ENCODE measurements at places on chromosomes 7 and 10.

GRCh38 chr7:610531-611280, 91.1 kb upstream of the PDGFA start:
- DNase-seq = peak; percentile 19

- DNase-seq = no peak
Observed at GRCh38 chr7:113142385-113143119, 24.2 kb upstream of the SMIM30 start.

- DNase-seq = peak; percentile 69
Observed at GRCh38 chr7:27459021-27459730, 203.5 kb downstream of the HIBADH start.

DNA sequence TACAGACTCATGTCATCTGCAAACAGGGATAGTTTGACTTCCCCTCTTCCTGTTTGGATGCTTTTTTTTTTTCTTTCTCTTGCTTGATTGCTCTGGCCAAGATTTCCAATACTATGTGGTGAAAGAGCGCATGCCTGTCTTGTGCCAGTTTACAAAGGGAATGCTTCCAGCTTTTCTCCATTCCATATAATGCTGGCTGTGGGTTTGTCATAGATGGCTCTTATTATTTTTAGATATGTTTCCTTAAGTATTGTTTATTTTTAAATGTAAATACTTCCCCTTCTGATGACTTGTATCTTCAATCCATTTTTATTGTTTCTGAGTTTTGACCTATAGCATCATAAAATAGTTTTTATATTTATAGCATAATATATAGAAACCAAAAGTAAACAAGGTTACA, 17.9 kb downstream of the FAM237B start:
- no peak for DNase-seq

- peak; percentile 61 for DNase-seq
Observed at GRCh38 chr7:34156336-34156735, 251.0 kb downstream of the BMPER start.

DNA sequence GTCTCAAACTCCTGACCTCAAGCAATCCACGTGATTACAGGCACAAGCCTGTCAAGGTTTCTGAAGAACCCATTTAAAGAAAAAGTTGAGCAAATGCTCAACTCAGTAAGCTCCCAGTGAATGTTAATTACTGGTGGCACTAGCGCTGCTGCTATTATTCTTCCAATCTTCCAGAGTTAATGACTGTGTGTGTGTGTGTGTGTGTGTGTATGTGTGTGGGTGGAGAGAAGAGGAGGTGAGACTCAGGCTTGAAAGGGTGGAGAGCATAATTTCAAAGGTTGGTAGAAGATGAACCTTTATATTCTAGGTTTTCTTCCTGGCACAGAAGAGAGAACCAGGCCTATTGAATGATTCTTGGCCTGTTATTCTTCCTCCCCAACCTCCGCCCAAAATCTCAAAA, 11.6 kb upstream of the NPVF start:
- no peak for DNase-seq

DNA sequence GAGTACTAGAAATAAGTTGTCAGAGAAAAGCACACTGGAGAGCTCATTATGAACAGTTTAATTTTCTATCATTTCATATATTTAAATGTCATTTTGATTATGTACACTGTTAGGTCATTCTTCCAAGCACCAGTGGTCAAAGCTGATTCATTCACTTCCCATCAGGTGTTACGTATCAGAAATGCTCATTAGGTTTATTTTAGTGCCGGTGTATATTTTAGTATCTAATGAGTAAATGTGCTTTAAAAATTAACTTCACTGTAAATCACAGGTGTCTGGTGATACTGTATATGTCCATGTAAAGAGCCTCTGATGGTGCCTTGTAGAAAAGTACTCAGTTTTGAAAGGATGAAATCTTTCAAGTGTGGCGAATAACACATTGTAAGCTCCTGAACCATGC, 3.5 kb downstream of the DMTF1 start:
- peak; percentile 15 for DNase-seq

DNA sequence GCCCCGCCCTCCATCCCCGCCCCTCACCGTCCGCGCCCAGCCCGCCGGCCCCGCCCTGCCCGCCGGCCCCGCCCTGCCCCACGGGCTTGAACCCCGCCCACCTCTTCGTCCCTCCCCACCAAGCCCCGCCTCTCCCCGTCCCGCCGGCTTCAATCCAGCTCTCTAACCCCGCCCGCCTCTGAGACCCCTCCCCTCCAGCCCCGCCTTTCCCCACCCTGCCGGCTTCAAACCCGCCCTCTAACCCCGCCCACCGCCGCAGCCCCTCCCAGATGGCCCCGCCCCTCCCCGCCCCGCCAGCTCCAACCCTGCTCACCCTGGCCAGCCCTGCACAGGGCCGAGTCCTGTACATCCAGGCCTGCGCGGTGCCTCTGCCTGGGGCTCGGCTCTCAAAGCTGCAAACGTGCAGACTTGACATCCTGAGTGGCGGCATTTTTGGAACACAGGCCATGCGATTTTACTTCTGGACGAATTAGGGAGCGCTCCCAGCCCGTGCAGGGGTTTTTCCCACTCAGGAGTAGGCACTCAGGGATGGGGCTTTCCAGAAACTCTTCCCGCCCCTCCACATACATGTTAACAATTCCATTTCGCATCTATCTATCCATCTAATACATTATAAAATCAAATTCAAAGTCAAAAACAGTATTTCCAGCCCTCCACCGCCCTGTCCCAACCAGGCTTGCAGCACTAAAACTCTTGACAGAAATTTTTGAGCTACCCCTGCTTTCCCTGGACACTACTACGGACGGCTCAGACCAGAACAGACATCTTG, 477 bp upstream of the NMT2 start:
- peak; percentile 92 for DNase-seq

DNA sequence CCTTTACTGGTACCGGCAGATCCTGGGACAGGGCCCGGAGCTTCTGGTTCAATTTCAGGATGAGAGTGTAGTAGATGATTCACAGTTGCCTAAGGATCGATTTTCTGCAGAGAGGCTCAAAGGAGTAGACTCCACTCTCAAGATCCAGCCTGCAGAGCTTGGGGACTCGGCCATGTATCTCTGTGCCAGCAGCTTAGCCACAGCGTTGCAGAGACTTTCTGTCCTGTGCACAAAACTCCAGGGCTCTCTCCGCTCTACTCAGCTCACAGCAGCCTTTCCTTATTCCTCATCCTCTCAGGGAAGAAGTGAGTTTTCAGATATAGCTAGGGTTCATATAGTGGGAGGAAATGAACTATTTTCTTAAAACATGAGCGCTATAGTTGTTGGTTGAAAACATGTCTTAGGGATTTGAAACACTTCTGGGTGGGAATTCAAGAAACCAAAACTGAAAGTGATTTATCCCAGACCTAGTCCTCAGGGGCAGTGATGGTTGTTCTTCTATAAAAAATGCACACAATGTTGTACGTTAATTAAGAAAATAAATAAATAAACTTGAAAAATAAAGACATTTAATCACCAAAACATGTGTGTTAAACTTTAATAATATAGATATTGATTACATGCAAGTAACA, 150.2 kb upstream of the PRSS58 start:
- DNase-seq = peak; percentile 30

DNA sequence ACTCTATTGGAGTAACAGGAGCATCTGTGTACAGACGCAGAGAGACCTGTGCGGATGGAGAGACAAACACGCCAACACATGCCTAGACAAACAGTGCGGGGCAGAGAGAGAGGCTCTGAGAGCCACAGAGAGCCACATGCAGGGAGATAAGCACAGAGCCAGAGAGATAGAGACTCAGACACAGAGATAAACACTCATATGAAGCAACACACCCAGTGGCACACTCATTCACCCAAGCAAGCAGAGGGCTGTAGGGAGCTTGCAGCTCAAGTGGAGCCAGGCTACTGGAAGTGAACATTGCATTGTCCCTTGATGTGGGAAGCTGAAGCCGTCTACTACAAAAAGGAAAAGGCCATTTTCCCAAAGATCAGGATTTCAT, 46.6 kb upstream of the PODXL start:
- DNase-seq = no peak

- no peak for DNase-seq
Observed at GRCh38 chr7:136911344-136911743, 42.9 kb downstream of the CHRM2 start.

DNA sequence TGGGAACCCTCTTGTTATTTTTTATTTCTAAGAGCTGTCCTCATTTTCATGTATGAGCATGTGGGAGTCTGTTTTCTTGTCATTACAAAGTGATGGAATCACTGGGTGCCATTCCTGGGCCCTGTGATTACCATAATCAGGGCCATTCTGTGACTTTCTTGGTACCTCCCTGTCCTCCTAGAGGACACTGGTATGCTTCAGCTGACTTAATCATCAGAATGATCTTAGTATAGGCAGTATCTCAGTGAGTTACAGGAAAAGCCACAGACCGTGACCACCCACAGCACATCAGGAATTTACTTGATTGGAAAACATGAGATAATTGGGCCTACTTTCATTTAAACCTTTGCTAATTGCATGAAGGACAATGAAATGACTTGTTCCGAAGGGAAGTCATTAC, 7.2 kb downstream of the NOM1 start:
- no peak for DNase-seq

DNA sequence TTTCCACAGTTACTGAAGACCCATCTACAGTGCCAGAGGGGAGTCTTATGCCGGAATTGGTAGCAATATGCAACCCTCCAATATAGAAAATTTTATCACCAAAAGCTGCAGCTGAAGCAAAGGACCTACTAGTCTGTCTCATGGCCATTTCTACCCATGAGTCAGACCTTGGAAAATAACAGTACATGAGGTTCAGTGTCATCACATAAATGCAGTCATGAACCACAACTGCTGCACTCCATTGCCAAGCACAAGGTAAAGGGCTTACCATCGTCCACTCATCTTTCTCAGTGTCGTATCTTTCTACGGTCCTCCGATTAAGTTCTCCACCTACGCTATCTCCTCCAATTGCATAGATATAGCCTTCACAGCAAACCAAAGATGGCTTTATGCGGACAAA, 21.8 kb downstream of the KBTBD2 start:
- peak; percentile 44 for DNase-seq

DNA sequence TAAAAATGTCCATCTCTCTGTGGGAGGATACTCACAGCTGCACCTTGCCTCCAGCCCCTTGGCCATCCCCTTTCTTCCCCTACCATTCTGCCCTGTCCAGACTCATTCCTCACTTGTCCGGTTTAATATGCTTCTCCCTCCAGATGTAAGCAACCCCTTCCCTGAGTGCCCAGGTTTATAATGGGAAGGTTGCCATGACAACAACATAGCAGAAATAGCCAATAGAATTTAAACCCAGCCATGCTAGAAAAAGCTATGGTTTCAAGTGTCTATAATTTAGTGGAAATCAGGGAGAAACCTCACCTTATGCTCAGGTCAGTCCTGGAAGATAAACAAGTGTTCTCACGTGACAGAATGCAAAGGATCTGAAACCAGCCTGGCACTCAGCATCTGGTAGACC, 196.0 kb upstream of the FZD8 start:
- DNase-seq = no peak

- DNase-seq = peak; percentile 19
Observed at GRCh38 chr10:87775766-87776165, 42.3 kb downstream of the ATAD1 start.

- no peak for DNase-seq
Observed at GRCh38 chr10:102505462-102506115, 1.8 kb downstream of the SUFU start.

DNA sequence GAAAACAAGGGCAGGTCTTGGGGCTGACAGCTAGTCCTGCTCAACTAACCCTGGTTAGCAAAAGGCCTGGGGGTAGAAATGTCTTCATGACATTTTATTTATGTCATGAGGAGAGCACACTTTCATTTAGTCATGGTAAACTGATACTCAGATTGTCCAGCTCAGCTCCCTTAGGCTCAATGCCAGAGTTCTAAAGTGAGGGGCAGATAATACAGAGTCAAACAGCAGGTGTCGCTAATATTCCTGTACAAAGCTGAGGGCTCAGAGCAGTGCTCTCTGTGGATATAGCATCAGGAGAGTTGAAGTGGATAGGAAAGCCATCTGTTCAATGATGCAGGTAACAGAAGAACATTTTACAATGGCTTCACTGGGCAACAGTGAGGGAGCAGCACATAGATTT, 26.8 kb upstream of the CALCR start:
- DNase-seq = peak; percentile 3

- DNase-seq = no peak
Observed at GRCh38 chr10:85922356-85923129, 444.1 kb downstream of the GRID1 start.

GRCh38 chr10:10803278-10803677, 214.4 kb upstream of the CELF2 start:
- peak; percentile 78 for DNase-seq

GRCh38 chr7:1924258-1924817, 254.3 kb downstream of the ELFN1 start:
- DNase-seq = peak; percentile 87

GRCh38 chr7:3998060-3998459, 684.0 kb upstream of the FOXK1 start:
- no peak for DNase-seq

DNA sequence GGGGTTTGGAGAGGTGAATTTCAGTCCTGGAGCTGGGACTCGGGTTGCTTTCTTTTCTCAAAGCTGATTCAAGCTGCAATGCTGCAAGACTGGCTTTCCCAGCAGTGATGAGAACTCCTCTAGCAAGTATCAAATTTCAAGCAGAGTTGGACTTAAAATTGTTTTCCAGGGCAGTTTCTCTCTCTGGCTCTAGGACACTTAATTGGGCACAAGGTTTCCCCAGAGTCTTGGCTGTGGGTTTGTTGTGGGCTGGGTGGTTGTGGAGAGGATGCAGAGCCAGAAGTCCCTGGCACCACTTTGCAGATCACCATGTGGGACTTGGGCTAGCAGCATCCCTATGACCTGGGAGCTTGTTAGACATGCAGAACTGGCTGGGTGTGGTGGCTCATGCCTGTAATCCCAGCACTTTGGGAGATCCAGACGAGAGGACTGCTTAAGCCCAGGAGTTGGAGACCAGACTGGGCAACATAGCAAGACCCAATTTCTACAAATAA, 16.8 kb downstream of the AKR1B15 start:
- DNase-seq = peak; percentile 65

GRCh38 chr10:48404646-48405045, 98.2 kb downstream of the MAPK8 start:
- DNase-seq = peak; percentile 49

DNA sequence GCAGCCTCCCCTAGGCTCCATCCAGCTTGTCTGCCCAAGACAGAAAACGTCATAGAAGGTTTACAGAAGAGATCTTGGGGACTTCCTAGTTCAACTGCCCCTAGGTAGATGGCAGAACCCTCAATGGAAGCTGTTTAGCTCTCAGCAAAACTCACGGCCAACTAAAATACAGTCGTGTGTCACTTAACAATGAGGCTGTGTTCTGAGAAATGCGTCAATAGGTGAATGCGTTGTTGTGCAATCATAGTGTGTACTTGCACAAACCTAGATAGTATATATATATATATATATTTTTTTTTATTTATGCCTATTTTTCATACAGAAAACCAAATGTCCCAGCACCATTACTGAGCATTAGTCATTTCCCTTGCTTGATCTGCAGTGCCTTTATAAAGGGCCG, 100.4 kb upstream of the SH2B2 start:
- no peak for DNase-seq

DNA sequence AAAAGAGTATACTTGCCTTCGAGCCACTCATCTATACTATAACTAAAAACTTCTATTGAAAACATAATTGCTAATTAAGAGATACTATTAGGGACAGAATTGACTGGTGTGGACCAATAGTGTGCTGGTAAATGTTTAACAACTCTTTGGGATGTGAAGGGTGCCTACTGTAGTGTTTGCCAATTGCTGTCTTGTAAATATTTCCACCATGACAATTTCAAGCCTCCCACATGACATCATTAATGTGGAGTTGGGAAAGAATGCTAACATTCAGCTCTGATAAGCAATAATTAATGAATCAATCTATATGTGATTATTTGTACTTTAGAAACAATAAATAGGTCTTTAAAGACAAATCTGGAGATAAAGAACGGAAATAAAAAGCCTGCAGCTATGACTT, 136.8 kb downstream of the DGKB start:
- DNase-seq = no peak
